ENCODE measurements at places on chromosomes 5 and 9. TPM values are rescaled to one million over a fixed set of nuclear protein-coding genes. Genes with fewer than 3 reads are reported as not detected.

Gene CCNJL
- total RNA-seq = not detected

Gene FCN2
- total RNA-seq = not detected

Gene PPP1R2B
- total RNA-seq = 0.47 TPM

DNA sequence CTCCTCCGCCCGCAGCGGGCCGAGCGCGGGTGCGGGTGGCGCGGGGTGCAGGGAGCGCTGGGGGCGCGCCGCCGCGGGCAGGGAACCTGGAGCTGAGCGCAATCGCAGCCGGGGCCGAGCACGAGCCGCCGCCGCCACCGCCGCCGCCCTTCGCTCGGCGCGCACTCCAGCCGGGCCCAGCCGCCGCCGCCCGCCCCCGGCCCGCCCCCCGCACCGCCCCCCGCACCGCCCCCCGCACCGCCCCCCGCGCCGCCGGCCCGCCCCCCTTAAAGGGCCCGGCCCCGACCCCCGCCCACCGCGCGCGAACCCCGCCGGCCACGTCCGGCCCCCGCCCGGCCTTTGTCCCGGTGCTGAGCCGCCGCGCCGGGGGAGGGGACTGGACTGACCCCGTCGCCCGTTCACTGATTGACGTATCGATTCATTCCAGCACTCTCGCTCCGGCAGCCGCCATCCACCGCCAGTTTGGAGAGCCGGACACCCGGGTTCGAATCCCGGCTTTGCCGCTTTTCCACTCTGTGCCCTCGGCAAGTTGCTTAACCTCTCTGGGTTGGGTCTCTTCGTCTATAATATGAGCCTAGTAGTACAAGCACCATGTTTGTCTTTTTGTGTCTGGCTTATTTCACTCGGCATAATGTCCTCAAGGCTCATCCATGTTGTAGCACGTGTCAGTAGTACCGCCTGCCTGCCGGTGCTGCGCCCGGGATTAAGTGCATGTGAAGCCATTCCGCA is at the start of gene SH3PXD2B:
Gene SH3PXD2B, minus strand, starts transcription at position 168 of the 729 bp plus-strand sequence. CDS start 173 bp downstream, outside the sequence.
- DNase-seq = peak; percentile 81
